Mucosa of gallbladder (tissue), 1 donor: ENCODE measurements at places on chromosomes 16 and 17.

DNA sequence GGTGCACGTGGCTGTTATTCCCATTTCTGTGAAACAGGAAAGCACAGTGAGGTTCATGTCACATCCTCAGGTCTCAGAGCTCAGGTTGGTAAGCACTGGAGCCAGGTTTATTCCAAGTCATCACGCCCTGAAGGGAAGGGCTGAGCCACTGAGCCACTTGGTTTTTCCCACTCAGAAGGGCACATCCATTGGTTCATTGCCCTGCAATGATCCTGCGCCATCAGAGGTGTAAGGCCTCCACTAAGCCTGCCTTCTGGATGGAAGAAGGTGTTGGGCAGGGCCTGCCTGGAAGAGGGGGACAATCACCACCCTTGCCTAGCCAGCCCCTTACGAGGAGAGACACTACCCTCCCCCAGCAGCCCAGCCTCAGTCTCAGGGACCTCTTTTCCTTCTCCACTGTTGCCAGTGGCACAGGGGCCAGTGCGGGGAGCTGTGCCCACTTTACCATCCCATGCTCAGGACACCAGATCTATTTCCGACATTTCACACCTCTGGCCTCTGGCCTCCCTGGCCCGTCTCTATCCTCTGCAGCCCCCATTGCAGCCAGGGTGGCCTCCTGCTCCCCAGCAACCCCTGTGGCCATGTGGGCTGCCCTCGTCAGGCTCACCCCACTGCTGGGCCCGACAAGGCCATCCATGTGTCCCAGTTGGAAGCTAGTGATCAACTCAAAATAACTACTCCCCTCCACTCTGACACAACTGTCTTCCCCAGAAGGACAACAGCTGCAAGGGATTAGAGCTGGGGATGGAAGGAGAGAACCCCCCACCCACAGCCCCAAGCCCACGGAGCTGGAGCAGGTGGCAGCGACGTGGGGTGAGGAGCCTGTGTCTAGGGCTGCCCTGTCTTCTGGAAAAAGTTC lies 29.9 kb downstream of the CFAP20 start:
- DNase-seq, result no peak

DNA sequence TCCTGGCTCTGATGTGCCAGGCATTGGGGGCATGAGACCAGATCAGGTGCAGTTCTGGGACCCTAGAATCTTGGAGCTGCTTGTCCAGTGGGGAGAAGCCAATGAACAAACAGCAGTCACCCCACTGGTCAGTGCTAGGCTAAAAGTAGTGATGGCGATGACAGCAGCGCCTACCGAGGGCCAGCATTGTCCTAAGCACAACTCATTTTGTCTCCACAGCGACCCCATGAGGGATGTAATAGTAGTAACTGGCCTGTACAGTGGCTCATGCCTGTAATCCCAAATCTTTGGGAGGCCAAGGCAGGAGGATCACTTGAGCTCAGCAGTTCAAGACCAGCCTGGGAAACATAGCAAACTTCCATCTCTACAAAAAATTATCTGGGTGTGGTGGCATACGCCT lies 6.2 kb downstream of the SMCR8 start:
- DNase-seq, result no peak

- DNase-seq, result no peak
These were observed 77.4 kb upstream of the TOB1 start for GRCh38 chr17:50943575-50943933.

GRCh38 chr17:62001105-62001504 lies 64.0 kb downstream of the MED13 start:
- DNase-seq, result no peak

DNA sequence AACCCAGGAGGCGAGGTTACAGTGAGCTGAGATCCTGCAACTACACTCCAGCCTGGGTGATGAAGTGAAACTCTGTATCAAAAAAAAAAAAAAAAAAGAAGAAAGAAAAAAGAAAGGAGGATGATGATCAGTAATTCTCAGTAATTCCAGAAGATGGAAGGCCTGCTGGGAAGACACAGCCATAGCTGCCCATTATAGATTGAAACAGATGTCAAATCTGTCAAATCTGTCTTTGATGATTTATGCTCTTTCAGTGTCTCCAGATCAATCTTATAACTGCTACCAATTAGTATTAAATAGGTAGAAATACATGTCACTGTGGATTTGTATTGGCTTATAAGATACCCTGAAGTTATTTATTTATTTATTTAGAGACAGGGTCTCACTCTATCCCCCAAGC lies 42.9 kb upstream of the CPPED1 start:
- DNase-seq, result no peak

- DNase-seq, result no peak
These were observed 158.5 kb upstream of the RPH3AL start for GRCh38 chr17:511001-511698.

DNA sequence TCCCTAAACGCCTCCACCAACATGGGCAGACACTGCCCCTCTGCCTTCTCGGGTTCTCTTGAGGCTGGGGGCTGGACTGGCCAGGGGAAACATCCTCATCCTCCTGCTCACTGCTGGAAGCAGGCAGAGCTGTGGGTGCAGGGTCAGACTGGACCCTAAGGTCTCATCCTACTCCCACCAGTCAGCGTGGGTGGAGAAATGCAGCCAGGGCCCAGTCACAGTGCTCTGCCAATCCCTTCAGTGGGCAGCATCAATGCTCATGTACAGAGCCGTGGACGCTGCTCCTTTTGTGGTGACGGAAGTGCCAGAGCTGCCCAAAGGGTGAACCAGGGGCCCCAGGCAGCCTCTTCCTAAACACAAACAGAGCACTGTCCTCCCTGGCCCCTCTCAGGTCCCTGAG lies 13.4 kb upstream of the TBX2 start:
- no peak for DNase-seq

DNA sequence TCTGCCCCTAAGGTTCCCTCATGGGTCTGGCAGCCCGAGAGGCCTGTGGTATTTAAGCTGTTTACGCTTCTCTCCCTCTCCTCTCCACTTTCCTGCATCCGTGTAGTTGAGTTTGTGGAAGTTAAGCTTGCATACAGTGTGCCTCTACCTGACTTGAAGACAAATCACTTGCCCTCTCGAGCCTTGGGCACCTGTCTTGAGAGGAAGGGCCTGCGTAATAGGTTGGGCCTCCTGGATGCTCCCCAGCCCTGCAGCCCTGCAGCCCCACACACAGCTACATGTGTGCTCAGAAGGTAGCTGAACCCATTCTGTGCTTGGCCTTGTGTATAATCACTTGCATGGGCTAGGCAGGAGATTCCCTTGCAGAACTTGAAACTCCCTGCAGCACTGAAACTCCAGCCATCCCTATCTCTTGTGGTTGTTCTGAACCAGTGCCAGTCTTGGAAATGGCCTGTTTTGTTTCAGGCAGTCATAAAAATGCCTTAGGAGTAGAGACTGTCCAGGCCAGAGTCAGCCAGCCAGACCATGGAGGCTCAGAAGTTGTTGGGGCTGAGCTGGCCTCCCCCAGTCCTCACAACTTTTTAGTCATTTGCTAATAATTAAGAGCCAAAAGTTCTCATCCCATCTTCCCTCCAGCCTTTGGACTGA lies 134.6 kb downstream of the CLEC16A start:
- peak; percentile 79 for DNase-seq
